ENCODE measurements at places on chromosomes 2 and 18. TPM values are rescaled to one million over a fixed set of nuclear protein-coding genes. Genes with fewer than 3 reads are reported as not detected.

DNA sequence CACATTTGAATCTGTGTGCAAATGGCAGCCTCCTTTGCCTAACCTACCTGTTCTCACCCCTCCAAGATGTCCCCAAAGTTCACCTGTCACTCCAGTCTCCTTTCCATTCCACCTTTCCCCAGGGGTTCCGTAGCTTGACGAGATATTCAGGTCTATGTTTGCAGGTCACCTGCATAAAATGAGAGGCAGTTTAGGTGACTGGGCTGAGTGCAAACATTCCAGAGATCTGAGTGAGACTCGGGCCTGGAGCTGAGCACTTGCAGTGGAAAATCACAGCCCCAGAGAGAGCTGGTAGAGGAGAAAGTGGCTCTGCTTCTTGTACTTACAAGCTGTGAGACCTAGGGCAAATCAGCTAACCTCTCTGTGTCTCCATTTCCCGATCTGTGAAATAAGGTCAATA lies 20.1 kb downstream of the CAPN14 start:
- H3K36me3 ChIP-seq = no peaks in the 10 kb centered on the region
- no peaks in the 10 kb centered on the region for H3K4me1 ChIP-seq
- no peaks in the 10 kb centered on the region for H3K27me3 ChIP-seq
- H3K27ac ChIP-seq = no peak overlapping the region
- H3K4me3 ChIP-seq = no peak overlapping the region

GRCh38 chr2:44952143-44952805 lies 10.8 kb downstream of the SIX3 start:
- H3K27ac ChIP-seq = no peak overlapping the region
- peak; percentile 66 for DNase-seq

- no peaks in the 10 kb centered on the region for H3K4me1 ChIP-seq
- DNase-seq = no peak
- H3K36me3 ChIP-seq = no peaks in the 10 kb centered on the region
- H3K4me3 ChIP-seq = no peak overlapping the region
- H3K27ac ChIP-seq = no peak overlapping the region
Observed at GRCh38 chr2:108236676-108237335, 3.0 kb upstream of the SULT1C3 start.

DNA sequence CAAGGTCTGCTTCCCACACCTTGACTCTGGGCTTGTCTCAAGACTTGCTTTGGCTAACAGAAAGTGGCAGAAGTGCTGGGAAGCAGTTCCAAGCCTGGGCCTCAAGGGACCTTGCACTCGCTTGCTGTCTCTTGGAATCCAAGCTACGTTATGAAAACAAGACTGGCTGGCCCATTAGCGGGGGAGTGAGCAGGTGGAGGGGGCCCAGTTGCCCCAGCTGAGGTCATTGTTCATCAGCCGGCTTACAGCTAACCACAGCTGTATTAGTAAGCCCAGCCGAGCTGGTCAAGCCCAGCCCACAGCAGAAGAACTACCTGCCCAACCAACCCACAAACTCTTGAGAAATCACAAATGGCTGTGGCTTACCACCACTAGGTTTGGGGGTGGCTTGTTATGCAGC lies 63.1 kb downstream of the MARCO start:
- H3K36me3 ChIP-seq = no peaks in the 10 kb centered on the region
- H3K4me1 ChIP-seq = no peaks in the 10 kb centered on the region
- DNase-seq = peak; percentile 45
- H3K27me3 ChIP-seq = no peaks in the 10 kb centered on the region
- H3K4me3 ChIP-seq = no peak overlapping the region

DNA sequence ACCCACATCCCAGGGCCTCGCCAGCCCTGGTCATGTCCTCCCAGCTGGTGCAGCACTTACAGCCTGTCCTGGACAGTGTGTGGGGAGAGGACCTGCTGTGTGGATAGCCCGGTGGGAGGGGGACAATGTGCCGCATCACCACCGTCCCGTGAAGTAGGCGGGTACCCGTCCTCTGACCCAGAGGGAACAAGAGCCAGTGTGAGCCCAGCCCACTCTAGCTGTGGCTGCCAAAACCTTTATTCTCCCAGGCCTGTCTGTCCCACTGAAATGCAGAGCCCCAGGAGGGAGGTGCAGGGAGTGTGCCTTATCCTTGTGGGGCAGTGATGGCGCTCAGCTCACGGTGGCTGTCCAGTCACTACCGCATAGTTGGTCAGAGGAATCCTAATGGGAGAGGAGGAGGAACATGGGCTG lies 1.7 kb downstream of the TRAF3IP1 start:
- H3K4me1 ChIP-seq = peaks cover 13% of the 10 kb centered on the region
- no peak for DNase-seq
- H3K27ac ChIP-seq = no peak overlapping the region
- H3K27me3 ChIP-seq = no peaks in the 10 kb centered on the region

GRCh38 chr2:187079901-187080300 lies 230.9 kb upstream of the ZSWIM2 start:
- H3K36me3 ChIP-seq = no peaks in the 10 kb centered on the region
- H3K4me3 ChIP-seq = no peak overlapping the region
- DNase-seq = no peak
- no peak overlapping the region for H3K27ac ChIP-seq
- no peaks in the 10 kb centered on the region for H3K27me3 ChIP-seq

DNA sequence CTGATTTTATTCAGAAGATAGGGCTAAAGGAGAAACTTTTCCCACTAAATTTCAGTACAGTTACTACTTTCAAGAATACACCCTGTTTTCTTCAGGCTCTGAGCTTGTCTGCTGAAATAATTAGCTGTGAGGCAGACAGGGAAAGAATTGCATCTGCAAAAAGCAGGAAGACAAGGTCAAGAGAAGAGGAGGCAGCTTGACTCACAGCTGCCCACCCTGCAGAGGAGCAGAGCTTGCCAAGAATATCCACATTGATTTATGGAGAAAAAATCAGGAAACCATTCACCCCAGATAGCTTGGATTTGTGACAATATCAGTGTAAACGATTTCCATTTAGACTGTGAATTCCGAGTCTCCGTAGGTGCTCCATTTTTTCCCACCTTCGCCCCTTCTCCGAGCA lies 49.0 kb downstream of the ACTR2 start:
- DNase-seq = no peak
- H3K27ac ChIP-seq = no peak overlapping the region
- H3K27me3 ChIP-seq = no peaks in the 10 kb centered on the region
- H3K36me3 ChIP-seq = no peaks in the 10 kb centered on the region

DNA sequence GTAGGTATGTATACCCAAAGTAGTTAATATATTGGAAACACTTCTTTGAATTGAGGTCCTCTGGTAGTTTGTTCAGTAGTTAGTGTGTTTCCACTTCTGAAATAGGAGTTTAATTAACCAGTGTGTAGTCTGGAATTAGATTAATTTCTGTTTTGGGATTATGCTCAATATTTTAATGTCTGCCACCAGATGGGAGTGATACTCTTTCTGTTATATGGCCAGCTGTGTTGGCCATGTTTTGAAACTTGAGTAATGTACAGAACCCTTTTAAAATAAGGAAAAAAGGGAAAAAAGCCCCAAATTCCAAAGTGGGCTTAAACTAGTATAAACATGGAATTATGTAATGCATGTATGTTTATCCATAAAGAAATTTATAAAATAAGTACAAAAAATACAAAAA lies 147.7 kb downstream of the CTNNA2 start:
- no peak overlapping the region for H3K4me3 ChIP-seq
- no peaks in the 10 kb centered on the region for H3K27me3 ChIP-seq
- H3K4me1 ChIP-seq = no peaks in the 10 kb centered on the region
- DNase-seq = no peak

DNA sequence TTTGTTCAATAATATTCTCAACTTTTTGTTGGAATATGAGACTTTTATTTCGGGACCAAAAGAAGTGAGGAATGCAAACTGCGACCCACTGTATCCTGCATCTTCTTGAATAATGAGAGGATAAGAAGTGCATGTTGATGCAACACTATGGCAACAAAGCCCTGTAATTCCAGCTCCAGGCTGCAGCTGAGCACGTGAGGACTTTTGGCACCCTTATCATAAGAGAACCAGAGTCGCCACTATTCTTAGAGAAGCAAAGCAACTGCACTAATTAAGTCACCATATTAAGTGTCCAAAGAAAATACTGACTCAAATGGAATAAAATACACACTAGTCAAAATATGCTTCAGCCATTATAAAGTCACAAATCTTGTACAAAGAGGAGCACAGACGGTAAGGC lies 65.8 kb downstream of the FAM210A start:
- peaks cover 2% of the 10 kb centered on the region for H3K36me3 ChIP-seq
- no peaks in the 10 kb centered on the region for H3K27me3 ChIP-seq

DNA sequence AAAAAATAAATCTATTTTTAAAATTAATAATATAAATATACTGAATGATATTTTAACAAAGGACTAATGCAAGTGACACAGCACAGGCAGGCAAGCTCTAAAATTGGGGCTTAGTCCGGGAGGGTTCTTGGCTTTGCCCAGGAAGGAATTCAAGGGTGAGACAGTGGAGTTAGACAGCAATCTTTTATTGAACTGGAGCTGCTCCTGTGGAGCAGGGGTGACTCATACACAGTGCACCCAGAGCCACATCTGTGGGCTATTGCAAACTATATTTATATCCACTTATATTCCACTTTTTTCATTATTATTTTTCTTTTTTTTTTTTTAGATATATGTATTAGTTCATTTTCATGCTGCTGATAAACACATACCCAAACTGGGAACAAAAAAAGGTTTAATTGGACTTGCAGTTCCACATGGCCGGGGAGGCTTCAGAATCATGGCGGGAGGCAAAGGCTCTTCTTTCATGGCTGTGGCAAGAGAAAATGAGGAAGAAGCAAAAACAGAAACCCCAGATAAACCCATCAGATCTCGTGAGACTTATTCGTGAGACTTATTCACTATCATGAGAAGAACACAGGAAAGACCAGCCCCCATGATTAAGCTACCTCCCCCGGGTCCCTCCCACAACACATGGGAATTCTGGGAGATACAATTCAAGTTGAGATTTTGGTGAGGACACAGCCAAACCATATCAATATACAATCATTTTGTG lies 437.1 kb downstream of the BCL11A start:
- H3K27me3 ChIP-seq = no peaks in the 10 kb centered on the region
- H3K4me1 ChIP-seq = no peaks in the 10 kb centered on the region
- no peaks in the 10 kb centered on the region for H3K36me3 ChIP-seq
- H3K27ac ChIP-seq = no peak overlapping the region
- H3K4me3 ChIP-seq = no peak overlapping the region

DNA sequence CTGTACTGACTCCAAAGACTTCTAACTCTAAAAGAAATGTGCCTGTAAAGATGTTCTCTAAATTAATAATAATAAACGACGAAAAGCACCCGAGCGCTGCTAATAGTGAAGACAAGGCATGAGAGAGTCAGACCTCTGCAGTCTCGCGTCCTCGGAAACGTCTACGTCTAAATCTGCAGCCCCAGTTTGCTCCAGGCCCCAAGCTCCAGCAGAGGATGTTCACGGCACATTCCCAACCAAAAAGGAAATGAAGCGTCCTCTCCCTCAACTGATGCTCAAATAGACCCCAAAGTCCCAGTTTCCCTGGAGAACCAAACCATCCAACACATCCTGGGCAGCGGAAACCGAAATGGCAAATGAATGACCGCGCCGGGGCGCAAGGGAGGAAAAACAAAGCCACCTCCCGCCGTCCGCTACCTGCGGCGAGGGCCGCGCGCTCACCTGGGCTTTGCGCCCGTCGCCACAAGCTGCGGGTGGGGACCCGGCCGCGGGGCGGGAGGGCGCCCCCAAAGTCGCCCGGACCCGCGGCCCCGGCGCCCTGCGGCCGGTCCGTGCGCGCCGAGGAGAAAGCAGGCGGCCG lies 47.1 kb upstream of the CCDC150 start:
- peak; percentile 69 for DNase-seq
- H3K4me3 ChIP-seq = peak overlapping the region; percentile 68
- no peaks in the 10 kb centered on the region for H3K27me3 ChIP-seq
- no peaks in the 10 kb centered on the region for H3K36me3 ChIP-seq
- H3K27ac ChIP-seq = no peak overlapping the region
- H3K4me1 ChIP-seq = peaks cover 5% of the 10 kb centered on the region

DNA sequence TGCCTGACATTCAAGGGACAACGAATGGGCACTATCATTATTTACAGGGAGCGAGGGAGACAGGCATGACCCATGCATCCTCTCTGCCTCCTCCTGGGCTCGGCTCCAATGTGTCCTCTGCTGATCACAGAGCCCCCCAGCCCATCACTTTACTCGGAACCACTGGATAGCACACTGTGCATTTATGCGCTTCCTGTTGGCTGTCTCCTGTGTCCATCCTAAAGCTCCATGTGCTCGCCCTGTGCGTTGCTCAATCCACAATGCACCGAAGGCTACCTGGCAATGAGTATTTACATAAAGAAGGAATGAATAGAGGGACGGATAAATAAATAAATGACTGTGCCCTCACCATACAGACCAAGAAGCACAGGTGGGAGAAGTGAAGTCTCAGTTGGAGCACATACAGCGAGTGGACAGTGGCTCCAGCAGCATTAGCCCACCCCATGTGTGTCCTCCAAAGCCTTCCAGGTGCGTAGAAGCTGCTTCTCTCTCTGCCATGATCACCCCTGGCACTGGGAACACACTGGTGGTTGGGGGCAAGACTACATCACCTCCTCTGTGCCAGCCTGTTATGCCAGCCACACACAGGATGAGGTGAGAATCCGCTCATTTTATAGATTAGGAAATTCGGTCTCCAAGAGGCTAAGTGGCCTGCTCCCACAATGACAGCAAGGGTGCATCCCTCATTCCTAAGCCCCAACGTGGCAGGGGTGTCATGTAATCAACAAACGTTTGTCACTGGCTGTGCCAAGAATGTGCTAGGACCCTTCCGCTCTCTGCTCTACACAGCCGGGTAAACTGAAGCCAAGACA lies 2.3 kb upstream of the GDF7 start:
- H3K36me3 ChIP-seq = no peaks in the 10 kb centered on the region
- peaks cover 44% of the 10 kb centered on the region for H3K27me3 ChIP-seq
- DNase-seq = no peak

DNA sequence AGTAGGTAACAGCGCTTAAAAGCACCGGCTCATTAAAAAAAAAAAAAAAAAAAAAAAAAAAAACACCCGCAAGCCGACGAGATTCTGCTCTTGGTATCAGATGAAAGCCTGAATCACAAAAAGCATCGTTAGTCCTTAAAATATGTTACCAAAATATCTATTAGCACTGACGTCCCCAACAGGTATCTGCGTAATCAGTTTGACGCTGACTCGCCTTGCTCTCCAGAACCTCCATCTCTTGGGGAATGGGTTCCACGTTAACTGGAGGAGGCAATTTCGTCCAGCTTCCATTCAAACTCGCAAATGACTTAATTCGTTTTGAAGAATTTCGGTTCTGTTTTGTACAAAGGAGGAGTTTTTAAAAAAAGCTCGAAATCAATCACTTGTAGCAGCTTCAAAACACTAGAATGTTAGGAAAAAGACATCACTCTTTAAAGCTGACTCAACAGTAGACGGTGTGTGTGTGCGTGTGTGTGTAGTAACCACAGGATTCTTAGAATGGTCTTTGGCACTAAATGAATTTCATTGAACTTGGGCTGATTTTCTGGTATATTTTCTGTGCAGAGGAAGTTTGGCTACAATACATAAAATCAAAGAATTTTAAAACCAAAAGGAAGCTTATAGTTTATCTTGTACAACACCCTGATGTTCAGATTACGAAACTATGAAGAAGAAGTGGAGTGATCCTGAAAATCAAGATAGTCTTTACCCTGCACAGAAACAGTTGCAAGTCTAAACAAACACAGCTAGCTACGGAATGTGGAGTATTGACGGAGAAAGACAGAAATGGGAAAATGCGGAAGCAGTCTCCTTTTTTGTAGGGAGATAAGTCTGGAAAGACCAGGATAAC lies 1.1 kb upstream of the PGAP1 start:
- no peaks in the 10 kb centered on the region for H3K36me3 ChIP-seq
- peak overlapping the region; percentile 88 for H3K27ac ChIP-seq
- no peaks in the 10 kb centered on the region for H3K27me3 ChIP-seq
- peak overlapping the region; percentile 97 for H3K4me3 ChIP-seq

The PSMA8 gene
- total RNA-seq = not detected

The SLC14A1 gene
- total RNA-seq = 8.5 TPM

Data from kidney (tissue), 22 donors.